ENCODE measurements at places on chromosomes 13 and 19. TPM values are rescaled to one million over a fixed set of nuclear protein-coding genes. Genes with fewer than 3 reads are reported as not detected.

DNA sequence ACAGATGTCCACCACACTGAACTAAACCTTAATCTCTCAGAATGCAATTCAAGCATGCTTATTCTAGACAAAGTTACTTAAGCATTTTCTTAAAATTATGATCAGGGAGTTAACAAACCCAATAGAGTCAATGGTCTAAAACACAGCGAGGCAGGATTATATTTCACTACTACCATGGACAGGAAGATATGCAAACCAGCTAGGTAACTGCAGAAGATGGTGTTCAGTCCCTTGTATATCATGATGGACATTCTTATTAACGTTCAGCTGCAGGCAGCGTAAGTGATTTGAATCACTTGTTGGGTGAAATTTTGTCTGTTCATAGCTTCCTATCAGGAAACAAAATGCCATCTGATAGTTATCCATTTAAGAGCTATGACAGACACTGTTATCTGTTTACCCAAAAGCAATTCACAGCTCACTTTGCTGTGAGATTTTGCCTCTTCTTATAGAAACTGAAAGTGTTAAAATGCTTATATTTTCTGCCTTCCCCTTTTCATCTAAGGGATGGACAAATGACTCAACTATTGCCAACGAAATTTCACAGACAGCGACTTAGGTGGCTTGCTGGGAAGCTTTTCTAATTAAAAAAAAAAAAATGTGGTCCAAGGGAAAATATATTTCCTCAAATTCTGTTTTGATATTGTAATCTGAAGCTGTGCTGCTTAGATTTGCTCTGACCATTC lies 591.9 kb downstream of the DACH1 start:
- DNase-seq: no peak

DNA sequence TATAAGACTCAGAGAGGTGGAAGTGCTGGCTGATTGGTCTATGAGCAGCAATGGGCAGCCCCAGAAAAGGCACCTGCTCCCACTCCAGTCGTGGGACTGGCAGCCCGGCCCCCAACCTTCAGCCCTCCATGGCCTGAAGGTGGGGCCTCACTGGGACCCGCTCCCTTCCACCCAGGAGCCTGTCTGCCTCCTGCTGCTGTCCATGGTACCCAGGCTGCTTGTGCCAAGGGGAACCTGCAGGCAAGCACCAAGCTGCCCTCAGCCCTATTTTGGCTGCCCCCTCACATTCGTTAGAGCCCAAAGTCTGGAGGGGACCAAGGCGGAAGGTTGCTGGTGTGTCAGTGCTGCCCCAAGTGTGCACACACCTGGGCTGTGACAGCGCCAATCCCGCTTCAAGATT lies 2304.9 kb downstream of the PCDH9 start:
- no peak for DNase-seq

DNA sequence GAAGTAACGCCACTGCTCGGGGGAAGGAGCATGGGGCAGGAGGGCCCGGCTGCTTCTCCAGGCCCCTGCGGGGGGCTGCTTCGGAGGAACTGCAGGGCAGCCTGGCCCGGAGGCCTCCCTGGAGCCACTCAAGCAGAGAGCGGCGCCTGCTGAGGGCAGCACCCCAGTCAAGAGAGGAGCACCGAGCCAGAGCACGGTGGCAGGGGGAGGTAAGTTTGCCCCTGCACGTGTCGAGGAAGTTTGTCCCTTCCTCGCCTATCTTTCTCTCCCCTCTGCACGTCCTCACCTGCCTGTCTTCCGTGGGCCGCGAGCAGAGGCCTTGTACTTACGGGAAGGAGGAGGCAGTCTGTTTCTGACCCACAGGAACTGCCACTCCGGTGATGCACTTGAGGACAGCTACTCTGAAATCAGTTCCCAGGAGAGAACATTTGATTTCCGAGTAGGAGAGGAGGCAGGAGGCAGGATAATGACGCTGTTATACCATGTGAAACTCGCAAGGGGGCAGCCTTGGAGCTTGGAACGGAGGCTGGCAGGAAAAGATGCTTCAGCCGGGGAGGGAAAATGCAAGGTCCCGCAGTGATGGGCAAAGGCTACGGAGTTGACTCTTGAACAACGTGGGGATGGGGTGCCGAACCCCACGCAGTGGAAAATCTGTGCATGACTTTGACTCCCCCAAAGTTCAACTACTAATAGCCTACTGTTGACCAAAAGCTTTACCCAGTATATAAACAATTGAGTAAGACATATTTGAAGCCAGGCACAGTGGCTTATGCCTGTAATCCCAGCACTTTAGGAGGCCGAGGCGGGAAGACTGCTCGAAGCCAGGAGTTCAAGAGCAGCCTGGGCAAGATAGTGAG lies 5.0 kb downstream of the FFAR1 start:
- DNase-seq: no peak

DNA sequence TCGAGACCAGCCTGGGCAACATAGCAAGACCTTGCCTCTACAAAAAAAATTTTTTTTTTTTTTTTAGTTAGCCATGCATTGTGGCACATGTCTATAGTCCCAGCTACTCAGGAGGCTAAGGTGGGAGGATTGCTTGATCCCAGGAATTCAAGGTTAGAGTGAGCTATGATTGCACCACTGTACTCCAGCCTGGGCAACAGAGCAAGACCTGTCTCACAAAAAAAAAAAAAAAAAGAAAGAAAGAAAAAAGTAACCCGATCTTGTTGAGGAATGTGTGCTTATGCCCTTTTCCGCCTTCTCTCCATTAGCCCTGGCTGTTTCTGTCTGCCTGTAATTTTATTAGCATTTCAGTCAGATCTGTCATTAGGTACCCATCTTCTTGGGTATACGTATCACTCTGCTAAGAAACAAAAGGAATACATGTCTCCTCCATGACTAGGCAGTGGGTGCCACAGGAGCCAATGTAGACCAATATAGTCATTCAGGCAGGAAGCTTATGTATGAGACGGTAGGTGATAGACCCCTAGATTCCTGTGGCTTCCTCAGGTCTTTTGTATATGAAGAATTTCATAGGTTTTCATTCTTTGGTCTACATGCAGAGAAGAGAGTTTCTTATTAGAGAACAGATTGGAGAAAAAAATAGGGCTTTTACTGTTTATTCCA lies 59.6 kb upstream of the NPAS1 start:
- DNase-seq: no peak

KLK5 gene
- not detected for total RNA-seq
